ENCODE measurements at places on chromosomes 2 and 18.

DNA sequence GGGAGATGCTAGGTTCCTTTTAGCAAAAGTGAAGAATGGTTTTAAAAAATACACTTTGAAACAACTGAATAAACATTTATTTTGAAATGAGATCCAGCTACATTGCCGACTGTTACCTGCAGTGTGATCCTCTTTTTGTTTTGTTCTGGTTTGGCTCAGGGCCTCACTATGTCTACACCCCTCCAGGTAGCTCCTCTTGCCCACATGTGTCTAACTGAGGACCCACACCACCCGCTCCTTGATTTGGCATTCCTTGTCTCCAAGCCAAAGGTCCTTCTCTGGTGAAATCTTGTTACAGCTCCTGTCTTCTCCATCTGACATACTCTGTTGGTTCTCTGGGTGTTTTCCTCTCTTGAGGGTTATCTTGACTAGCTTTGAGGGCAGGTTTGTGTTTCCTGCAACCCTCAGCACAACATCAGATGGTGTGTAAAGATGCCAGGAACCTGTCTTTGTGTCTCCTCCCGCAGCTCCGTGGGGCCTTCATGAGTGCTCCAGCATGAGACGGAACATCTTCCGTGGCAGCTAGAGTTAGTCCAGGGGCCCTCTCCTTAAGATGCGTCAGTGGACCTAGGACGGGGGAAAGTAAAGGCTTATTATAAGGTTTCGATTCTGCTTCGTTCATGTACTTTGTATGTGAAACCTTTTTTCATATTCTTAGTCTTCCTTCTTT lies 32.1 kb downstream of the MAP4K4 start:
- no peak for DNase-seq

- no peak for DNase-seq
Observed at GRCh38 chr2:43074592-43075053, 151.8 kb downstream of the ZFP36L2 start.

- no peak for DNase-seq
Observed at GRCh38 chr2:176892676-176893226, 319.8 kb upstream of the HNRNPA3 start.

- no peak for DNase-seq
Observed at GRCh38 chr2:228703152-228703551, 521.7 kb upstream of the SPHKAP start.

DNA sequence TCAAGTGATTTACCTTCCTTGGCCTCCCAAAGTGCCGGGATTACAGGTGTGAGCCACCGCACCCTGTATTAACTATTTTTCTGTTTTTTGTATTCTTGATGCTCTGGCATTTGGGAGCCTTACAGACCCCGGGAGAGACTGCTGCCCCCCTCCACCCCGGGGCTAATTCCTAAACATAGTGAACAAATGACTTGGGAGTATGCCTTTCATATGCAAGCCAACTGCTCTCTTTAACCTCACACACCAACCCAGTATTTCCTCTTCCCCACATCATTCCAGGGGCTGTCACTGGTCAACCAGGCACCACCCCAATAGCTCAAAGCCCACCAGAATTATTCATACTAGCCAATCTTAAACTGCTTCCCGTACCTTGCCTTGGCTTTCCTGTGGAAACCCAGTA lies 79.7 kb downstream of the PDK1 start:
- DNase-seq = no peak

- no peak for DNase-seq
Observed at GRCh38 chr2:8633735-8634313, 48.0 kb upstream of the ID2 start.

DNA sequence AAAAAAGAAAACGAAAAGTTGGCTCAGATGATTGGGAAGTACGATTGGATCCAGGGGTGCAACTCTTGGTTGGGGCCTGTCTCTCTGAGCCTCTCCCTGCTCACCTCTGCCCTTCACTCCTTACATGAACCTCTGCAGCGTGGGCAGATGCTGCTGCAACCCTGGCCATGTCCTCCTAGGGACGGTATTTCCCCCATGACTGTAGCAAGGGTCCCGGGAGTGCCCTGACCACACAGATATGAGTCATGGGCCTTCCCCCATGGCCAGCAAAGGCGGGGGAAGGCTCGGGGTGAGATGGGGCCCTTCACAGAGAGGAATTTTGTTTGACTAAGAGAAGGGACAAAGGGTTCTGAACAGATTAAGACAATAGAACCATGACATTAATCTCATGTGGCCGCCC lies 129.0 kb downstream of the NCK2 start:
- peak; percentile 48 for DNase-seq

Measured in stimulated activated CD8-positive, alpha-beta memory T cell treated with anti-CD3 and anti-CD28 coated beads, Interleukin-7, amount 100 ng/mL, for 4 hours (primary cell).